Epithelial cell of alveolus of lung (primary cell): ENCODE measurements at places on chromosomes 5 and 9. TPM values are rescaled to one million over a fixed set of nuclear protein-coding genes. Genes with fewer than 3 reads are reported as not detected.

CLIC3 gene
- 3.1 and 6.2 TPM in 2 replicates for total RNA-seq

GLRA1 gene
- not detected in 2 replicates for total RNA-seq

SPINK5 gene
- total RNA-seq, result not detected in 2 replicates

C9orf153 gene
- total RNA-seq, result not detected in 2 replicates

SH2D3C gene
- total RNA-seq, result 0.08 and 0.52 TPM in 2 replicates

FOXD4L4 gene
- total RNA-seq, result under 0.01 and 0.08 TPM in 2 replicates
